Fibroblast of pulmonary artery (primary cell): ENCODE measurements at places on chromosomes 1 and 21.
A peak's percentile ranks its signal among the peaks of the same experiment; 100 is the strongest.

DNA sequence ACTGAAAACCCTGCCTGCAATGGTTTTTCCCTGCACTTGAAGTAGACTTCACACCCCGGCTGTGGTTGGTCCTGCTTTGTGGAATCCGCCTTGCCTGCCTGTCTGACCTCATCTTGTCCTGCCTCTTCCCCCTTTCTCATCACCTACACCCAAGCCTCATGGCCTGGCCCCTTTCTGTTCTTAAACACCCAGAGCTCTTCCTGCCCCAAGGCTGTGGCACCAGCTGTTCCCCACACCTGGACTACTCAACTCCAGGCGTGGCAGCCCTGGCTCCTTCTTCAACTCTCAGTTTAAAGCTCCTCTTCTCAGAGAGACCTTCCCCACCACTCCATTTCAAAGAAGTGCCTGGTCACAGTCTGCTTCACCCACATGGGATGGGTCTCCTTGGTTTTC lies 27.0 kb downstream of the KIAA1614 start:
- DNase-seq = no peak

- DNase-seq = no peak
Observed at GRCh38 chr1:84428235-84428634, 30.0 kb downstream of the DNASE2B start.

DNA sequence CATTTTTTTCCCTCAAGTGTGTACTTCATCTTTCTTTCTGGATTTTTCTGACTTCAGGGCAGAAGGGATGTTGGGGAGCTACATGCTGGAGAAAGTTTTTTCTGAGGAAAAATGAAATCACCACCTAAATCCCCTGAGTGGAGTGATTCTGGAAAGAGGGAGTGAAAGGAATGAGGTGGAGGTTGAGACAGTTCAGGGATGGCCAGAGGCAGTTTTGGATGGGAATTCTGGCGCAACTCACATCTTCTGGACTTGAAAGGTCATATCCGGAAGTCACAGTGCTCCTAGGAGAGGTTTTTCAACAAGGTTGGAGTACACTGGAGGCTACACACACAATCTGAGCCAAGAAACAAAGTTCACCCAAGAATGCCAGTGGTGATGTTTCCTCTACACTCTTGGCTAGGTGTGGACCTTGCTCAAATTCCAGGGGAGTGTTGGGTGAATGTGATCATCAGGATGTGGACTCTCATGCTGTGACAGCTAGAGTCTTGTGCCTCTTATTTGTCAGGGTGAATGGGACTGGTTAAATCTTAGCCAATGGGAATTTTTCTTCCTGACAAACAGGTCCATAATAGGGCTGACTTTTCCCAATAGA lies 161.5 kb downstream of the HLX start:
- DNase-seq = no peak

GRCh38 chr1:165047994-165048393 lies 308.5 kb downstream of the LMX1A start:
- DNase-seq = no peak

GRCh38 chr21:45178070-45178608 lies 103.8 kb downstream of the ADARB1 start:
- no peak for DNase-seq

DNA sequence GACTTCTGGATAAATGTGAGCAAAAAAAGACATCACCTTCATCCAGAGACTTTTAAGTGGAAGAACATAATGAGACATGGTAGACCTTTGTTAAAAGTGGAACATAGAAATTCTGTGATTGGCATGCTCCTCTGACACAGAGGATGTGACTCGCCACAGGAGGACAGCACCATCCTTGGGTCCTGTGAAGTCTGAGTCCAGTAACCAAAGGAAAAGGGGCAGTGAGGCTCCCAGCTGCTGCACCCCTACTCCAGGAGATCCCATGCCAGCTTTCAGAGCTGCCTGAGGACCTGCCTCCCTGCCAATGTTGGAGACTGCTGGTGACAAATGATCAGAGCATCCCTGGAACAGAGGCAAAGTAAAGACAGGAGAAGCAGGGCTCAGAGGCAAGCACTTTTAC lies 136.2 kb downstream of the BRINP2 start:
- no peak for DNase-seq

DNA sequence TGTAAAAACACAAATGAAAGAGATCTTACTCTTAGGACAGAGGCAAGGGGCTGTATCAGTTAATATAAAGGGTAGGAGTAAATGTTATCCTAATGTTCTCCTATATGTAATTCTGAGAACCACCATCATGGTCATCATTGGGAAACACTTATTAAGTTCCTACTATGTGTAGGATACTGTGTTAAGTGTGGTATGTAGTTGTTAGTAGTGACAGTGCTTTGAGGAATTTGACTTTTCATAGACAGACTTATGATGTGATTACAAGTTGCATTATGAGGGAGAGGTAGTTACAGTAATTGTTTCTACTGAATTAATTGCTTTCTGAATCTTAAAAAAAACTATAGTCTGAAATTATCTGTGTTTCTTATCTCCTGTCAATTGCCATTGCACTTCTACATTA lies 51.8 kb upstream of the PGD start:
- DNase-seq = no peak

GRCh38 chr1:238063454-238063853 lies 172.7 kb upstream of the ZP4 start:
- DNase-seq = no peak

DNA sequence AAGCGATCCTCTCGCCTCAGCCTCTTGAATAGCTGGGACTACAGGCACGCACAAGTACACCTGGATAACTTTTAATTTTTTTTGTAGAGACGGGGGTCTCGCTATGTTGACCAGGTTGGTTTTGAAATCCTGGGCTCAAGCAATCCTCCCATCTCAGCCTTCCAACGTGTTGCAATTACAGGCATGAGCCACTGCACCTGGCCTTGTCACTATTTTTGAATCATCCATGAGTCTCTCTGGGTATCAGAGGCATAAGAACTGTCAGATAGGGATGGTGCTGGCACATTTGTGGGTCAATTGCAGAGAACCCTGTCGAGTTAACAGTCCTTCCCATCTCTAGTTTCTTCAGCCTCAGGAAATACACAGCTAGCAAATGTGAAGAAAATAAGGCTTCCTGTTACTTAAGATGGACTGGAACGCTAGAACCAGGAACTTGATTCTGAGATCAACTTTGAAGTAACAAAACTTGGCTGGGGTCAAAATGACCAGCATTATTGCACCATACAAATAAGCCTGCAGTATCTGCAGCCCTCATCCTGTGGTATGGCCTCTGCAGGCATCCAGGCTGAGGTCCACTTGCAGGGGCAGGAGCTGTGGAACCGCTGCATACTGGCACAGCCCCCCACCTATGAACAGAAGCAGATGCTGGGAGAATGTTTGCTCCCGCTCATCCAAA lies 124.3 kb upstream of the GADD45A start:
- peak; percentile 42 for DNase-seq

- DNase-seq = no peak
Observed at GRCh38 chr21:35297665-35298064, 248.6 kb upstream of the RUNX1 start.

DNA sequence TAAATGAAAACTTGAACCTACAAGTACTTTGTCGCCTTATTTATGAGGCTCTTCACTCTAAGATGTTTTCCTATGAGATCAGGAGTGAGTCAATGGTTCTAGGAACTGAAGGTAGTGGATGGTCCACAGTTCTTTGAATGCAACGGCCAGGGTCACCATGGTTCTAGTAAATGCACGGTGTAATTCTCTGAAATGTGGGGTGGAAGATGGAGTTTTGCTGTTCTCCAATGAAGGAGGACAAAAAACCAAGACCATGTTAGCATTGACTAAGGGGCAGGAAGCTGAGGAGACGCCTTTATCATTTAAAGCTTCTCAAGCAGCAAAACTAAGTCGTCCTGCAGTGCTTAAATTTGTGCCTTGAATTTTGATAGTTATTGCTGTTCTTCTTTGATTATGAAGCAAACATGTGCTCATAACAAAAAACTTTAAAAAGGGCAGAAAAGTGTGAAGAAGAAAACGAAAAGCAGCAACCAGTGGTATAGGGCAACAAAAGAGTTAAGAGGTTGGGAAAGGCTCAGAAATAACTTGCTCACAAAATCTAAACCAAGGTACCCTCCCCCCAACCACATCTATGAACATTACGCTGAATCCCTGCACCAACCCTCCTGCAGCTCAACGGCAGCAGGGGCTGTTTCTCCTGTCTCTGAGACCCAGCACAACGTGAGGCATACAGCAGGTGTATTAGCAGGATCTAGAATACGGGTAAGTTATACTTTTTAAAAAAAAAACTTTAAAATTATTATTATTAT lies 85.0 kb downstream of the MRPL37 start:
- DNase-seq = no peak
